ENCODE measurements at places on chromosomes 5 and 9. TPM values are rescaled to one million over a fixed set of nuclear protein-coding genes. Genes with fewer than 3 reads are reported as not detected.
A peak's percentile ranks its signal among the peaks of the same experiment; 100 is the strongest.

- no peak overlapping the region for H3K27ac ChIP-seq
- no peaks in the 10 kb centered on the region for H3K27me3 ChIP-seq
- no peaks in the 10 kb centered on the region for H3K4me1 ChIP-seq
- no peak overlapping the region for H3K4me3 ChIP-seq
Observed at GRCh38 chr5:94471521-94471920, 146.9 kb downstream of the KIAA0825 start.

- no peak for DNase-seq
- peaks cover 37% of the 10 kb centered on the region for H3K36me3 ChIP-seq
- peak overlapping the region; percentile 93 for H3K27ac ChIP-seq
- no peaks in the 10 kb centered on the region for H3K27me3 ChIP-seq
- no peak overlapping the region for H3K4me3 ChIP-seq
Observed at GRCh38 chr5:149493316-149493715, 57.9 kb downstream of the CSNK1A1 start.

GRCh38 chr9:75102177-75102790, 14.0 kb downstream of the OSTF1 start:
- H3K36me3 ChIP-seq: no peaks in the 10 kb centered on the region
- DNase-seq: no peak
- H3K27me3 ChIP-seq: no peaks in the 10 kb centered on the region
- no peak overlapping the region for H3K4me3 ChIP-seq
- H3K27ac ChIP-seq: no peak overlapping the region

GRCh38 chr5:139982157-139982974, 60.7 kb downstream of the NRG2 start:
- H3K27me3 ChIP-seq: no peaks in the 10 kb centered on the region
- H3K4me1 ChIP-seq: peaks cover 18% of the 10 kb centered on the region
- H3K36me3 ChIP-seq: no peaks in the 10 kb centered on the region
- DNase-seq: no peak

Gene AFAP1L1
- total RNA-seq: 45.6 TPM

DNA sequence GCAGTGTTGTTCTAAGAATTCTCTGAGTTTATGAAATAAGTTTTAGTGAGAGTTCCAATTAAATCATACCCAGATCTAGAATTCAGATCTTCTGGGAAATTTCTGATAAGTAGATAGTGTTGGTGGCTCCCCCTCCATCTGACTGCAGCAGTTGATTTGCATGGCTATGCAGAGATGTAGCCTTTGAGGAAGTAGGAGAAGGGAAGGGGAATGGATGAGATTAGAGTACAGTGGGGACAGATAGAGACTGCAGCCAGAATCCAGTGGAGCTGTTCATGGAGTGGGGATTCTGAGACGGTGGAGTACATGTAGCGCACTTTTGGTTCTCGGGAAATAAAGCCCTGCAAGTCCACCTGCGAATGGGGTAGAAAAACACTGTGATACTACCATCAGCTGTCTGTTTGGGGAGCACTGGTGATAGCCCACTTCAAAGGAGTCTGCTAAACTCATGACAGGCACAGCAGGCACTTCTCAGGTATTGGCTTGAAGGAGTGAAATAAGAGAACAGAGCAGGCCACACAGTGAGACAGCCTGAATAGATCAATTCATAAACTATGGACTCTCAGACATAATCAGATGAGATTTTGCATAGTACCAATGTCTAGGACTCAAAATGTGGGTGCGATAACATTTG, 96.8 kb downstream of the ALDH1A1 start:
- H3K36me3 ChIP-seq: no peaks in the 10 kb centered on the region
- H3K27ac ChIP-seq: no peak overlapping the region
- H3K4me1 ChIP-seq: peaks cover 20% of the 10 kb centered on the region
- no peak overlapping the region for H3K4me3 ChIP-seq
- no peak for DNase-seq

Gene PCDHA13
- total RNA-seq: 0.15 TPM

GRCh38 chr9:98249771-98250170, 5.7 kb downstream of the TBC1D2 start:
- DNase-seq: no peak
- H3K27me3 ChIP-seq: no peaks in the 10 kb centered on the region
- no peak overlapping the region for H3K4me3 ChIP-seq
- peak overlapping the region; percentile 0 for H3K27ac ChIP-seq

All from right atrium auricular region (tissue), 2 donors.